Activated CD4-positive, alpha-beta T cell treated with anti-CD3 and anti-CD28 coated beads, Interleukin-2, amount 50 U/mL, for 16 hours (primary cell): ENCODE measurements at places on chromosomes 5 and 9.

DNA sequence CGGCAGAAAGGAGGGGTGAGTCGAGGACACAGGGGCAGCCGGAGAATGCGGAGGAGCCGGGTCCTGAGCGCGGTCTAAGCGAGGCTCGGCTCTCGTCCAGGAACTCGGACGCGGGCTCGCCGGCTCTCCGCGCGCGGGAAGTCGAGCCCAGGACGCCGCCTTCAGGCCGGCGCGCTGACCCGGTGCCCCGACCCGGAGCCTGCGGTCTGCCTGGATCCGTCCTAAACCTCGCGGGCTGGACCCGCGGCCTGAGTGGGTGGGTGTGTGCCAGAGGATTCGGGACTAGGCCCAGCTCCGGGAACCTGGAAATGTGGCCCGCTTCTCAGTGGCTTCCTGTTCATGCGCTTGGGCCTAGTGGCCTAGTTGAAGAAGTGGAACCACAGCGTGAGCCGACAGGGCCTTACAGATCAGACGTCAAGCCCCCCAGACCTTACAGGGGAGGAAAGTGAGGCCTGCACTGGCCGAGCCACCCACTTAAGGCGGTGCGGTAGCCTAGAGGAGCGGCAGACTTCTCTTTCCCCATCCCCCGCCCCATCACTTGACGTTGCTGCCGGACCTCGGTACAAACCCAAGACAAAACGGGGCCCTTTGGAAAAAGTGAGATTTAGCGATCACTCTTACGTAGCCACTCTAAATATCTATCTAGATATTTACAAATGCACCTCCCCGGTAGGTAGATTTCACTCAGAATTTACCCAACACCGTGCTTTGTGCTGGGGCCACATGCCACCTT lies 1.2 kb downstream of the CDKN2B-AS1 start:
- no peak for DNase-seq

GRCh38 chr5:115549154-115549553 lies 4.6 kb upstream of the FEM1C start:
- no peak for DNase-seq

- no peak for DNase-seq
Measured at GRCh38 chr5:155126573-155126972, 113.0 kb downstream of the KIF4B start.

DNA sequence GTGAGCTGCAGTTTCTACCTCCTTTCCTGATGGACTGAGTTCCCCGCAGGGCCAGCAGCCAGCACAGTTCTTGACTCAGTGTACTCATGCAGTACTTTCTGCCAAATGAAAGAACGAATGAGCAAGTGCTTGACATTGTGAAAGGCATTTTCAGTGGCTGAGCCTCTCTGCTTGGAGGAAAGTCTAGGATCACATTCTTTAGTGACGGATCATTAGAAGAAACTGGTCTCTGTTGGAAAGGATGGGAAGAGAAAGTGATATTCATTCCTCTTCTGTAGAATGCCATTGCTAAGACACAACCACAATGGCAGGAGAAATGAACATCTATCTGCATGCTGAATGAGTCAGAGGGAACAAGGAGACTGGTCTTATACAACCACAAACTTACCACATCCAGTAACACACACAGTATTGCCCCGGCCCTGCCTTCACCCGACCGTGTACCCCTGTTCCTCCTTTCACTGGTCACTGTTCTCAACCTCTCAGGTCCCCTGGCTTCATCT lies 206.9 kb downstream of the CRB2 start:
- peak; percentile 65 for DNase-seq

GRCh38 chr9:87604886-87605588 lies 107.4 kb downstream of the DAPK1 start:
- DNase-seq: no peak

DNA sequence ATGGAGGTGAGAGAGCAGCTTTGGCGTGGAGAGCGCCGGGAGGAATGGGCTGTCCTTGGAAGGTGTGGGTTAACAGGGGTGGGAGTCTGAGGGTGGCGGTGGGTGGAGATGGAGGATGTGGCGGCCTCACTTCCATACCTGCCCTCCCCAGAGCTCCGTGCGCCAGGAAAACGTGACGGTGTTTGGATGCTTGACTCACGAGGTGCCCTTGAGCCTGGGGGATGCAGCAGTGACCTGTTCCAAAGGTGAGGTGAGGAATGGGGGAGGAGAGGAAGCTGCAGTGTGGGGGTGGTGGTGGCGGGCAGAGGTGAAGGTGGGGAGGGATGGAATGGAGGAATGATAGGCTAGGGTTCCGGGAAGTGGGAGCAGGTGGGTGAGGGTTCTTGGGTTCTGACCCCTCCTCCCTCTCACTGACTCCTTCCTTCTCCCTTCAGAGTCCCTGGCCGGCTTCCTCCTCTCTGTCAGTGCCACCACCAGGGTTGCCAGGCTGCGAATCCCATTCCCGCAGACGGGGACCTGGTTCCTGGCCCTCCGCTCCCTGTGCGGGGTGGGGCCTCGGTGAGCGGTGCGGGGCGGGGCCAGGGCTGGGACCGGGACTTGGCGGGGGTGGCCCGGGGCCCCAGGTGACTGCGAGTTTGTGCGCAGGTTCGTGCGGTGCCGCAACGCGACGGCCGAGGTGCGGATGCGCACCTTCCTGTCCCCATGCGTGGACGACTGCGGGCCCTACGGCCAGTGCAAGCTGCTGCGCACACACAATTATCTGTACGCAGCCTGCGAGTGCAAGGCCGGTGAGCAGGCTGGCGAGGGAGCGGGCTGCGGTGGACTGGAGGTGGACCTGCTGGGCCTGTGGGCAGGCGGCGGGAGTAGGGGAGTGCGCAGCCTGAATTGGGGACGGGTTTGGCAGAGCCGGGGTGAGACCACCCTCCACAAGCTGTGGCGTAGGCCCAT lies 17.1 kb downstream of the TMEM8B start:
- DNase-seq: no peak

DNA sequence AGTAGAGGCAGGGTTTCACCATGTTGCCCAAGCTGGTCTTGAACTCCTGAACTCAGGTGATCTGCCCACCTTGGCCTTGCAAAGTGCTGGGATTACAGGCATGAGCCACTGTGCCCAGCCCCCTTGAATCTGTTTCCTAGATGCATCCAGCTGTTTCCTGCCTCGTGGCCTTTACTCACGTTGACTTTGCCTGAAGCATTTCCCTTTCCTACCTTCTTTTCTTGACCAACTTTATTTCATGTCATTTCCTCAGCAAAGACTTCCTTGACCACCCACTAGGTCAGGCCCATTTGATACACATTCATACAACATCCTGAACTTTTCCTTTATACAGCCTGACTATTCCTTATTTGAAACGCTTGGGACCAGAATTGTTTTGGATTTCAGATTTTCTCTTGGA lies 51.0 kb downstream of the DOCK2 start:
- no peak for DNase-seq

GRCh38 chr5:120735076-120735475 lies 271.0 kb downstream of the PRR16 start:
- no peak for DNase-seq

GRCh38 chr9:4572184-4572826 lies 82.0 kb downstream of the SLC1A1 start:
- DNase-seq: no peak

DNA sequence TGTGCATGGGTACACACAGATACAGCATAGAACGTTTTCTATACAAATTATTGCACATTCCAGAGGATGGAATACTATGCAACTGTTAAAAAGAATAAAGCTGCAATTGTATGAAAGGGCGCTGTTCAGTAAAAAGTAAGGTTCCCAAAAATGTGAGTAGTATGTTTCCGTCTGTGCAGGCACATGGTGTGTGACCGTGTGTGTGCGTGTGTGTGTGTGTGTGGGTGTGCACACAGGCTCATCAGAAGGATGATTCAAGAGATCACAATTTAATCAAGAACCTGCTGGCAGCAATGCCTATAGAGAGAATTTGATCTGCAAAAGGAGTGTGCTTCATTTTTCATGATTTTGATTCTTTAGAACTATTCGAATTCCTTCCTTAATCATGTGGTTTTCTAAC lies 76.3 kb downstream of the SEMA4D start:
- no peak for DNase-seq

DNA sequence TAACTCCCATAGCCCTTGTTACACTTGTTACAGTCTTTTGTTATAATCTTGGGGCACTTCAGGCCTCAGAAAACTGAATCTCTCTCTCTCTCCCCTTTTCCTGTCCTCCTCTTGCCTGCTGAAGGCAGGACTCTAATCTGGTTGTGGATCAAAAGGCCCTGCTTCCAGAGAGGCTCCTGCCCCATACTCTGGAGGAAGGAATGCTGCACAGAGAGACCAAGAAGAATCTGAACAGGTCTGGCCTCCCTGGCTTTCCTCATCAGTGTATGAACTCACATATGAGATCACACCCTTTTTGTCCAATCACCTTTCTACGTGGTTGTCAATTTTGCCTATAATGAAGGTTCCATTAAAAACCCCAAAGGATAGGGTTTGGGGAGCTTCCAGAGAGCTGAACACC lies 26.2 kb upstream of the LVRN start:
- no peak for DNase-seq

GRCh38 chr5:52947208-52947607 lies 41.9 kb upstream of the ITGA2 start:
- no peak for DNase-seq

DNA sequence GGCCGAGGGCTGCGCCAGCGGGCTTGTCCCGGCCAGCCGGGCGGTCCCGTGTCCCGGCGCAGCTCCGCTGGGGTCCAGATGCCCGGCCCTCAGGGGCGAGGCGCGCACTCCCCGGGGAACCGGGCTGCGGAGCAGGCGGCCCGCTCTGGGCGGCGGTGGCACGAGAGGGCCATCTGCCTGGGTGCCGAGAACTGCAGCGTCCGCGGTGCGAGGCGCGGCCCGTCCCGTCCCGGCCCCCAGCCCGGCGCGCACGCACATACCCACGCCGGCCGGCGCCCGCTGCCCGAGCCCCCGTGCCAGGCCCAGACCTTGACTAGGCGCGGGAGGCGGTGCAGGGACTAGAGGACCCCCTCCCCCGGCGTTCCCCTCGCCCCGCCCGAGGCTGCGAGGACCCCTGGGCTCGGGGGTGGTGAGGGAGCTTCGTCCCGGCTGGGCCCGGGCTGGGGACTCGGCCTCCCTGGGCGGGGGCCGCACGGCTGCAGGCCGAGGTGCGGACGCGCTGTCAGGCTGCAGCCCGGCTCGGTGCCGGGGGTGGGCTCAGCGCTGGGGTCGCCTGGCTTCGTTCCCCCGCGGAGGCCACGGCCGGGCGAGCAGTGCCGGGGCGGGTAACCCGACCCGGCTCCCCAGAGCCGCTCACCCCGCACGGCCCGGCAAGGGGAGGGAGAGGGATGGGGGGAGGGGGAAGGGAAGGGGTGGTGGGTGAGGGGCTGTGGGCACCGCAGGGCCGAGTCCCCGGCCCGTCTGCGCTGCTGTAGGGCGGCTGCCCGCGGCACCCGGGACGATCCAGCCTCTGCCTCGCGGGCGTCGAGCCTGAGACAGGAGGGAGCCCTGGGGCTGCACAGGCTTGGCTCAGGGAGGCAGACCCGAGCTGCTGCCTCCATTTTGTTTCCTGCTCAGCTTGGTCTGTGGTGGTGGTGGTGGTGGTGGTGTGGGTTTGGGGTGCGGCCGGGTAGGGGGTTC lies 1.2 kb upstream of the NSD1 start:
- DNase-seq: peak; percentile 45
